ENCODE measurements at places on chromosomes 13 and 19.

- no peak for DNase-seq
These were observed 124.4 kb upstream of the SPATA13 start for GRCh38 chr13:24036115-24036514.

GRCh38 chr19:55350620-55351315, 3.8 kb downstream of the COX6B2 start:
- DNase-seq: no peak

- no peak for DNase-seq
These were observed 10.5 kb downstream of the DOCK6 start for GRCh38 chr19:11251650-11252314.

DNA sequence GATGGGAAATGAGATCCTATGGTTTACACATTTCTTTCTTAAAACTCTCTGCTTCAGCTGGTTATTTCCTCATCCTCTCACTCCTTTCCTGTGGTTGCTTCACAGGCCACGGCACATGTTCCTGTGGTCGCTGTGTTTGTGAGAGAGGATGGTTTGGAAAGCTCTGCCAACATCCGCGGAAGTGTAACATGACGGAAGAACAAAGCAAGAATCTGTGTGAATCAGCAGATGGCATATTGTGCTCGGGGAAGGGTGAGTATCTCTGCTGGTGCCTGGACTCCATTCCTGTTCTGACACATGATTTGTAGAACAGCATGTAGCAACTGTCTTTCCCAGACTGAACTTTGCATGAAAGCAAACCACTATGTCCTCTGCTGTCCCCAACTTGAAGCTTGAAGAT, 254.2 kb downstream of the ITGBL1 start:
- DNase-seq: no peak

GRCh38 chr13:63208826-63209225, 1793.2 kb upstream of the PCDH20 start:
- no peak for DNase-seq

DNA sequence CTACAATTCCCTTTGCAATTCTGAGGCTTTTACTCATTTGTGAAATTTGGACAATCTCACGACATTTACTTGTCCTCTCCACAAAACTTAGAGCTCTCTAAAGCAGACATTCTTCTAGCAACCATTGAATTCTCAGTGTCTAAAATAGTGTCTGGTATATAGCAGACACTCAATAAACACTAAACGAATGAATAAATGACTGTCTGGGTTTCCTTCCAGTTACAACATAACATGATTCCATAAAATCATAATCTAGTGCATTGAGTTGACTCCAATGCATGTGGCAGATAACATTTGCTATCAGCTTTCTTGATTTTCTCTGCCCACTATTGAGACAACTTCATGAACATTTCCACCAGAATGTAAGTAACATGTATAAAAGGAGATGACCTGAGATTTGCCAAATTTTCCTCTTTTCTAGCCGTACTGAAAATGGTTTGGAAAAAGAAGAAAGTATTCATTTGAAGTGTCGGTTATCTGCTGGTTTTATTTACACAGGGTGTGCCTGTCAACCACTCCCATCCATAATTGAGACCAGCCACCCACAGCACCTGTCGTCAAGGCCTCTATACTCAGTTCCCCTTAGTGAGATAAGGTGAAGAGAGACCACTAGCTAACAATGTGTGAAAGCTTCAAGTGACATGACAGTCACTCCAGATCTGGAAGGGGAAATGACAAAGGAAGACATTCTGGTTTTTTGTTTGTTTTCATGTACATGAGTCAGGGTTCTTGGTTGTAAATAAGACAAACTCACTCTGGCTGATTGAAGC, 4.8 kb upstream of the SERP2 start:
- no peak for DNase-seq

DNA sequence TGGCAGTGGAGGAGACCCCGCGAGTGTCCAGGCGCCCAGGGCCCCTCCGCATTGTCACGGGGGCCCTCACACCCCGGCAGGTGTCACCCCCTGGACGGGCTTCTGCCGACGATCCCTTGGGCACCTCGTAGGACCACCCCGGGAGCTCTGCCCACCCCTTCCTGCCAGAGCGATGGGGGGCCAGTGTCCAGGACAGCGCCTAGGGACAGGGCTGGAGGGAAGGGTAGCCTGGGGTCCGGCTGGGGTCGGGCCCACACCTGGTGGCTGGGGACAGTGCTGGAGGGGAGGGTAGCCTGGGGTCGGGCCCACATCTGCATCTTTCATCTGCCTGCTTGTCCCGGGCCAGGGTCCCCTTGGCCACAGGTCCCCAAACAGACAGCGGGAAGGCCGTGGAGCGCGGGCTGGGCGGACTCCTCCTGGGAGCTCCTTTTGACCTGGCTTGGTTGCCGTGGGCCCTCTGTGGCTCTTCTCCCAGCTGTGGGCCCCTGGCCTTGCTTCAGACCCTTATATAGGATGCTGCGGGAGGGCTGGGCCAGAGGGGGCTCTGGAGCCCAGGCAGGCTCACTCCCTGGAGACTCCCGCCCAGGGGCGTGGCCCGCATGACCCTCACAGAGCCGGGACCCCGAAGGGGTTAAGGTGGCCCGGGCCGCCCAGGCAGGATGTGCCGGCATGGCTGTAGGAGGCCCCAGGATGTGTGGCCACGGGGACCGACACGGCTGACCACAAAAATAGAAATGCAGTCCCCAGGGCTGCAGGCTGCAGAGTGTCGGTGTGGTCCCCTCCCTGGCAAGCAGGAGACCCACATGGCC, 74.1 kb upstream of the MCF2L start:
- no peak for DNase-seq

DNA sequence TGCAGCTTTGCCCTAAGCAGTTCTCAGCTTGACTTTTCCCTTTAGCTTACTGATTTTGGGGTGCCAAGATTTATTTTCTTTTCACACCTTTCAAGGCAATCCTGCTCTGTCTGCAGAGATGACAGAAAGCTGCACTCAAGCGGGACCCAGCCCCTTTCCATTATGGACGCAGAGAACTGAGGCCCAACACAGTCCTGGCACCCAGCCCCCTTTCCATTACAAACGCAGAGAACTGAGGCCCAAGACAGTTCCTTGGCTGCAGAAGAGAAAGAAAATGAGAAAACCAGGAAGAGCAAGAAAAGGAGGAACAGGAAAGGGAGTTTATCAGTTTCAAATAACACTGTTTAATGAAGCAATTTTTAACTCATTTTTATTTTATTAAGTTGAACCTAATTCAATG, 36.8 kb upstream of the ATP11A start:
- DNase-seq: no peak

GRCh38 chr13:73835138-73835721, 299.0 kb downstream of the KLF12 start:
- no peak for DNase-seq

- no peak for DNase-seq
These were observed 181.4 kb upstream of the TUBA3C start for GRCh38 chr13:19362946-19363510.

DNA sequence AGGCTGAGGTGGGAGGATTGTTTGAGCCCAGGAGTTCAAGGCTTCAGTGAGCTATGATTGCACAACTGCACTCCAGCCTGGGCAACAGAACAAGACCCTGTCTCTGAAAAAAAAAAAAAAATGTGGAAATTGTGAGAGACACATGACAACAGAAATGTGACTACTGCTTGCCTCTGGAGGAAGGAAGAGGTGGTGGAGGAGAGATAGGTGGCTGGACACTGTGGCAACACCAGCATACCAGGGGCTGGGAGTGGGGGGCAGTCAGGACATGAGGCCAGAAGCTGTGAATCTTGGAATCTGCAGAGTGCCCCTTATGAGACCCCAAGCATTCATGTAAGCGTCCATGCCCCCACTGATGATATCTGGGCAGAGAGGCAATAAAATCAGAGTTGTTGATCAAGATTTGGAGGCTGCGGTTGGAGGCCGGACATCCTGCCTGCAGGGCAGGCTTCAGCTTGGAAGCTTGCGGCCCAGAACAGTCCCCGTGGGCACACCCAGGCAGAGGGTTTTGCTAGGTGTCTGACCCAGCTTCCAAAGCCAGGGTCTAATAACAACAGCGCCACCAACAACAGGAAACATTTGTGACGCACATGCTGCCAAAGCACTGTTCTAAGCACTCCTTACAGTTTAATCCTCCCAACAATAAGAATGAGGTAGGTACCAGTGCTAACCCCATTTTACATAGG, 16.9 kb downstream of the FAM187B start:
- DNase-seq: peak; percentile 61

GRCh38 chr13:23730251-23730650, 158.9 kb downstream of the MIPEP start:
- DNase-seq: no peak

DNA sequence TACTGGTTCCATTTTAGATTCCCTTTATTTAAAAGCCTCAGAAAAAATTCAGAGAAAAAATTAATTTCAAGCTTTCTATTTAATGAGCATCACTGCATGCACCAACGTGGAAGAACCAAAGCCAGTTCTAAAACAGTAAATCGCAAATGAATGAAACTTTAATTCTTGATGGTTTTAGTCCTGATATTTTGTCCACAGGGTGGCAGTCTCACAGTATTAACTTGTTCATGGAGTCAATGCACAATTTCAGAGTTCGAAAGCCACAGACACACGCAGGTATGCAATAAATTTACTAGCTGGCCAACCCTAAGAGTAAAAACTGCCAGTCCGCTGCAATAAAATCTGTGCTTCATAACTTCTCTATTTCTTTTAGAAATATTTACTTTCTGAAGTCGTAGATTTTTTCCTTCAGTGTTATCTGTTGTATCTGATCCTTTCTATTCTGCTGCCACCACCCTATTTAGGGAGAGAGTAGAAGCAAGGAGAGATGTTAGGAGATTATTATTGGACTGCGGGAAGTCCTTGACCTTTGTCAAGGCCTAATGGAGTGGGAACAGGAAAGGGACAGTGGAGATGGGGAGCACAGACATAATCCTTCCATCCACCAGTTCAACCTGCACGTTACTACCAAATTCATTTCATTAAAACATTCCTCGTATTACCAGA, 7.0 kb upstream of the WBP4 start:
- no peak for DNase-seq

DNA sequence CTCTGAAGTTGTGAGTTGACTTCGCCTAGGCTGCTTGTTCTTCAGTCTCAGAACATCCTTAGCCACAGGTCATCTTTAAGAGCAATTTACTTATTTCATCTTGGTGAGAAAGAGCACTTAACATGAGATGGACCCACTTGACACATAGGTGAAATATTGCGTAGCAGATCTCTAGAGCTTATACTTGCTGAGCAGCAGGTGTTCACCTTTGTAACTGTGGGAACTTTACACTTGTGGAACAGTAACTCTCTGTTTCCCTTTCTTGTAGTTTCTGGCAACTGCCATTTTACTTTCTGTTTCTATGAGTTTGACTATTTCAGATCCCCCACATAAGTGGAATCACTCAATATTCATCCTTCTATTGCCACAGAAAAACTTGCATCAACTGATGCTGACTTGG, 95.7 kb downstream of the SLC10A2 start:
- DNase-seq: no peak

- DNase-seq: no peak
These were observed 125.7 kb downstream of the MYO16 start for GRCh38 chr13:108755083-108755482.

- peak; percentile 59 for DNase-seq
These were observed 14.0 kb upstream of the TUBB4A start for GRCh38 chr19:6516018-6516658.

- DNase-seq: no peak
These were observed 368.8 kb downstream of the TDRD3 start for GRCh38 chr13:60765700-60766411.

GRCh38 chr13:53126841-53127245, 98.2 kb downstream of the OLFM4 start:
- DNase-seq: no peak

DNA sequence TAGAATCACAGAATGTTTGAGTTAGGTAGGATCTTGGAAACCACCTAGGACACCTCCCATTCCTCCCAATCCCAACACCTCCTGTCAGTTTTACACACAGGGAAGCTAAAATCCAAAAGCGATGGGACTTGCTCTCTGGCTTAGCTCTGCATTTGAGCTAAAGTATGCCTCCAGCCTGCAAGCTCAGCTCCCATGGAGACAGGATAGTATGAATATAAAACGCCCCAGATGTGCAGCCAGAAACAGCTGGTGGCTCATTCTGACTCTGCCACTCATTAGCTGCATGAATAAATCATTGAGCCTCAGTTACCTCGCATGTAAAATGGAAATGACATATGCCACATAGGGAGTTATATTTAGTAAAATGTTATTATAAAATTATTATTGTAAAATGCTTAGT, 336.0 kb downstream of the SUCLA2 start:
- DNase-seq: no peak

GRCh38 chr13:59360108-59360507, 803.6 kb downstream of the DIAPH3 start:
- no peak for DNase-seq

DNA sequence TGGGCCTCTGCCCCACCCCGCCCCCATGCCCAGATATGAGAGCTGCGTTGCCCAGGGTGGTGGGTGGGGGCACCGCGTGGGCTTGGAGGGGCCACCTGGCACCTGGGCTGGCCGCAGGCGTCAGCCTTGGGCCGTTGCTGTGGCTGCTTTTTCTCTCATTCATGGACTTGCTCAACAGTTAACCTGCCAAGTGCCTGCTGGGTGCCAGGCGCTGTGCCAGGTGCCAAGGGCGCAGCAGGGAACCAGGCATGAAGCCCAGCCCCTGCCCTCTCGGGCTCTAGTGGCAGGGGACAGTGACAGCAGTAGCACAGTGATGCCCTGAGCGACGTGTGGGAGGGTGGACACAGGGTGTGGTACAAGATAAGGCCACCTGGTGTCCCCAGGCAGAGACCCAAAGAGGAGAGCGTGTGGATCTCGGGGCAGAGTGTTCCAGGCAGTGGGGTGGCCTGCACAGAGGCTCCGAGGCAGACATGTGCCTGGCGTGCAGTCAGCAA, 28.1 kb downstream of the DHX34 start:
- no peak for DNase-seq

GRCh38 chr19:16338470-16339360, 14.1 kb downstream of the KLF2 start:
- DNase-seq: peak; percentile 30

DNA sequence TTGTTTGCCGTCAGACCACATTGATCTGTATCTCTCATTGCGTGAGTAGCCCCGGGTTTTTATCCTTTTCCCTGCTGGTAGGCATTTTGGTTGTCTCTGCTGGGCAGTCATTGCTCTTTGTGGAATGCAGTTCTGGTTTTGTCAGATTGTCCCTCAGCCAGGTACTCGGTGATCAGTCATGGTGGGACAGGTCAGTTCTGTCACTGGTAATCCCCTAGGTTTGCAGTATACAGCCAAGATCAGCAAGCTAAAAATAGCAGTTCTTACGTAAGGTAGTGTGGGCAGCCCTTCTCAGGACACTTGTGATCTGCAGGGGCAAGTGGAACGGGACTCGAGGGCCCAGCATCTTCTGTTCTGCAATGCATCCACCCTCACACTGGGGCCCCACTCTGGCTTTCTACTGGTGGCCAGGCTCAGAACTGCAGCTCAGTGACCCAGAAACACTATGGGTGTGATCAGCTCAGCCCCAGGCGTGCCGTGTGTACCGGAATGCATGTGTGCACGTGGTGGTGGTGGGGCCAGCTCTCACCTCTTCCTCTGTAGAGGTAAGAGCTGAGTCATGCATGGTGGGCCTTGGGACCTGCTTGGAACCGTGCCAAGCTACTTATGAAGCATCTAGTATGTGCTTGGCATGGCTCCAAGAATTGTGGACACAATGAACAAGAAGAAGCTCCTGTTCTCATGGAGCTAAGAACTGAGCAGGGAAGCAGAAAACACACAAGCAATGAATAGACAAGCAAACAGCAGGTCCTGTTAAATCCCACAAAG, 6.3 kb downstream of the PLEKHF1 start:
- DNase-seq: peak; percentile 91

- DNase-seq: no peak
These were observed 46.9 kb downstream of the PAN3 start for GRCh38 chr13:28185256-28185655.

- DNase-seq: no peak
These were observed 45.3 kb downstream of the DHRS12 start for GRCh38 chr13:51758691-51759090.

GRCh38 chr13:81916461-81916860, 1575.5 kb upstream of the SPRY2 start:
- DNase-seq: no peak
